ENCODE measurements at places on chromosomes 16 and 17.

GRCh38 chr16:12245088-12245920 lies 268.8 kb downstream of the SNX29 start:
- no peak for DNase-seq

DNA sequence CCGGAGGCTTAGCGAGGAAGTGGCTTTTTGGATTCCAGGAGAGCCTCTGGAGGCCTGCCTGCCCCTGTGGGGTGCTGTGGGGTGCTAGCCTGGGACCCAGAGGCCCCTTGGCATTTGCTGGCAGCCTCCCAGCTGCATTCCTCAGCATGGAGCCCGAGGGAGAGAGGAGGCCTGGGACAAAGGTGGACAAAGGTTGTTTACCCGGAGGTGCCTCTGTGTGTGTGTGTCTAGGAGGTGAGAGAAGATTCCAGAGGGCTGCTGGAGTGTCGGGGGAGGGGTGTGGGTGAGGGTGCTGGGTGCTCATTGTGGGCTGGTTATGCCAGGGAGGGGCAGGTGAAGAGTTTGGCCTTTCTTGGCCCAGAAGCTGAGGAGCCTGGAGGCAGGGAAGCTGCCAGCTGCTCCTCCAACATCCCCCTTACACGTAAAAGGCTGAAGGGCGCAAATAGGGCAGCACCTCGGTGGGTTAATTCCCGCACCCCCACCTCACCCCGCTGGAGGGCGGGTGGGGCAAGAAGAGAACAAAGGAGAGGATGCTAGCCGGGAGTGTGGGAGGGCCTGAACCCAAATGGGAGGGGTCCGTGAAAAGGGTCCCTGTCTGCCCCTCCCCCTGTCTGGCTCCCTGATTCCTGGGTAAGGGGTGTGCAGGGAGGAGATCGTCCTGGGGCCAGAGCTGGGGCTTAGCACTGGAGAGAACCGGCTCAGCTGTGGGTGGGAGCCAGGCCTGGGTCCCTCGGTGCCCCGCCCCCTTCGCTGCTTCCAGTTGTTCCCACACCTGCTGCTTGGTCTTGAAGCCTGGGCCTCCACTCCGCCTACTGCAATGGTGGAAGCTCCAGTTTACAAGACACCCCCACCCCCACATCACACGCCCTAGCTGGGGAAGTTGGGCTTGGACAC lies 9.9 kb downstream of the HEXIM2 start:
- no peak for DNase-seq

GRCh38 chr17:8126491-8127066 lies 2.7 kb upstream of the HES7 start:
- DNase-seq: peak; percentile 45

DNA sequence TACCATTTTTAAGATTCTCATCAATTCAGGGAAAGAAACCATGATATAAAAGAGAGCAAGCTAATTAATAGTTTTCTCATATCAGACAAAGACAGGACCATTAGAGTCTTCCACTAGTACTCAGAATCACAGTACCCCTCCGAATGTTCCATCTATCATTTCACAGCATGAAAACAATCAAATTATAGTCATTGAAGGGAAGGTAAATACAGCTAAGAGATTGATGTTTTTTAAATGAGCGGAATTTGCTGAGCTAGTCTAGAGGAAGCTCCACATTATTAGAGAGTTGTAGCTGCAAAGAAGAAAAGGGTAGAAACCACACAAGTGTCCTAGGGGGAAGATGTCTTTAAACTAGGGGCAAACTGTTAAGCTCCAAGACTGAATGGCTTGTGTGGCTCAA lies 808.9 kb downstream of the CDH11 start:
- DNase-seq: no peak

GRCh38 chr17:7572588-7573323 lies 6.7 kb upstream of the CD68 start:
- DNase-seq: peak; percentile 100

GRCh38 chr16:1907226-1907860 lies 10.9 kb downstream of the HS3ST6 start:
- no peak for DNase-seq

- peak; percentile 53 for DNase-seq
Measured at GRCh38 chr17:2025220-2025621, at the start of gene RTN4RL1. Gene RTN4RL1 (minus strand): TSS chr17:2025334. CDS start chr17:2024865, 469 bp downstream.

- DNase-seq: no peak
Measured at GRCh38 chr16:4361944-4362311, 9.7 kb upstream of the VASN start.

GRCh38 chr17:81609541-81610311 lies 27.2 kb downstream of the NPLOC4 start:
- DNase-seq: no peak

DNA sequence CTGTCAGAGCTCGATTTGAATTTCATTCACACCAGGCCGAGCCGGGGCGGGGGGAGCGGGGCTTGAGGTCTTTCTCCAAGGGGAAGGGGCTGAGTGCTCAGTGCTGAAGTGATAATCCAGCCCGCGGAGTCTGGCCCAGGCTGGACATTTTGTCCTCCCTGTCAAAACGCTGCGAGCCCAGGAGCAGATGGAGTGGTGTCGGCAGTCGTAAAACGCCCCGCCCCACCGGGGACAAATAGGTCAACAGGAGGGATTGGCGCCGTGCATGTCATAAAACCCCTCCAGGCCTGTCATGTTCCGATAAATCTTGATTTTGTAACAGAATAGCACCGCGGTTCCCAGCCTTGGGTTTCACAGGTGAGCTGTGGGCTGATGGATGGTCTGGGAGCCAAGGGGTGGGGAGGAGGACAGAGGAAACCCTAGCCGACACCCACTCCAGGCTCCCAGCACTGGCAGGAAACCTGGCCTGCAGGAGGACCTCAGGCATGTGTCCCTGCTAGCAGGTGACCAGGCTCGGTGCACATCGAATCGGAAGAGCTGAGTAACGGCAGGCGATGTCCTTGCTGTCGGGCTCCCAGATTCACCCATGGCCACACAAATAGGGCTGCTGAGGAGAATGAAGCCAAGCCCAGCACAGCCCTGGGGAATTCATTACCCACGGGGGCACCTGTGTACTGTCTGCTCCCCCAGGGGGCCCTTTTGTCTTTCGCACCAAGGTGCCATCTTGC lies 341.4 kb downstream of the FOXL1 start:
- no peak for DNase-seq

DNA sequence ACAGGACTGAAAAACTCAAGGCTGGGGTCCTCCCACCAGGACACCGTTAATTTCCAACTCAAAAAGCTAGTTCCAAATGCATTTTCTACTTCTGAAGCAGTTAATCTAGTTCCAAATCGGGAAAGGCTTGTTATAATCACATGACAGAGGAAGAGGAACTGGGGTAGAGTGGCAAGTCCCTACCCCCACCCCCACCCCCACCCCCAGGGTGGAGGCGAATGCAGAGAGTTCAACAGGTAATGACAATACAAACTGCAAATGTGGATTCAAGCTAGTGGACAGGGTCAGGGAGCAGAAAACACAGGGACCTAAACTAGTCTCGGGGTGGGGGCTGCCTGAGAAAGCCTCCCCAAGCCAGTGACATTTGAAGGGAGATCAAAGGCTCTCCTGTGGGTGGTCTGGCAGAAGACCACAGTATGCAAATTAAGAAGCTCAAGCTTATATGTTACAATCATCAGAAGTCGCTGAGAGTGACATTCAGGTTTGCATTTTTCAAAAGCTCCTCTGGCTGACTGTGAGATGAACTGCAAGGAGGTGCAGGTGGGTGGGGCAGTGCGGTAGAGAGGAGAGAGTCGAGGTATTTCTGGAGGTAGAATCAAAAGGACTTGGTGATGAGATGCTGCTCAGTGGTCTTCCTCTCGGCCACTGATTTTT lies 56.4 kb upstream of the SLC25A19 start:
- peak; percentile 23 for DNase-seq

- DNase-seq: no peak
Measured at GRCh38 chr17:9228408-9229159, 207.3 kb downstream of the NTN1 start.

DNA sequence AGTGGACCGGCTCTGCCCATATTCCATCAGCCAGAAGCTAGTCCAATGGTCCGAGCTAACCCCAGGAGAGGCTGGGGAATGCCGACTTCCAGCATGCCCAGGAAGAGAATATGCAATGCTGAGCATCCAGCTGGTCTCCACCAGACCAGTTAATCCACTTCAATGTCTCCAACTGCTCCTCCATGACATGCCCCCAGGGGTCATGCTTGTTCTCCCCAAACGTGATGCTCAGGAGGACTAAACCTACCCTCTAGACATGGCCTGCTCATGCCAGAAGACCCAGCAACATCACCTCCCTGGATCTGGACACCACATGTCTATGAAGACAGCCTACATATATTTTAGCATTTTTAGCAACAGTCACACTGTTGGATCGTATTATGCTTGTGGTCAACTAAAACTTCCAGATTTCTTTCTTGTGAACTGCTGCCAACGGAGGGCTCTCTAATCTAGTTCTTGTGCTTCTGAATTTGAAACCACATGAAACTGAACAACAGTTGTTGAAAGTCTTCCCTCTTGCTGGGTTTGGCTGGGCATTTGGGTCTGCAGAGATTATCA lies 245.1 kb downstream of the SOX9 start:
- no peak for DNase-seq

DNA sequence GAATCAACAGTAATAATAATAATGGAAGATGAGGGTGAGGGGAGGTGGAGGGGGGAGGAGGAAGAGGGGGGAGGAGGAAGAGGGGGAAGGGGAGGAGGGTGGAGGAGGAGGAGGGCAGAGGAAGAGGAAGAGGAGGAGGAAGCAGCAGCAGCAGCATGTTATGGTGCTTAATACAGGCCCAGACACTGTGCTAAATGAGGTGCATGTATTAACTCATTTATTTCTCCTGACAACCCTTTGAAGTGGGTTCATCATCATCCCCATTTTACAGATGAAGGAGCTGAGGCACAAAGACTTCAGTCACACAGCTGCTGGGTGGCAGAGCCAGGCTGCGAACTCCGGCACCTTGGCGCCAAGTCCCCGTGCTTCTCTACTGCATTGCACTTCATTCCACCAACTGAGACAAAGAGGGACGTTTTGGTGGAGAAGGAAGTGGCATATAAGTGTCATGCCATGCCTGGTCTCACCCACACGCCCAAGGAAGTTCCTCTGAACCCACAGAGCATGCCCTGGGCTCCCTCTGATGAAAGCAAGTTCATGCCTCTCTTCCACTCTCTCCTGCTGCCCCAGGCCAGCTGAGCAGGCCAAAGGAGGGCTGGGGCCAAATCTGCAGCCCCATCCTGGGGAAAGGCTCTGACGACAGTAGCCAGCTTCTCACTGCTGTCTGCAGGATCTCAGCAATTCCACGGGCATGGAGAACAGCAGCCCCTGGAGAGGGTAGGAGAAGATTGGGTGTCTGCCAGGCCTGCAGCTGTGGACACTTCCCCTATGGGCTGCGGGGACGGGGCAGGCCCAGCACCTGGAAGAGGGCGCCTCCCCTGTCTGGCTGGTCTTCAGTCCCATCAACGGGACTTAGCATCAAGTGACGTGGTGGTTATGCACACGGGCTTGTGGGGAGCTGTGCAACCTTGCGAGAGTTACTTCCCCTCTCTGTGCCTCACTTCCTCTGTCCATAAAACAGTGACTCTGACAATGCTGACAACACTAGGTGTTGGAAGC lies 21.8 kb downstream of the XYLT1 start:
- peak; percentile 4 for DNase-seq

DNA sequence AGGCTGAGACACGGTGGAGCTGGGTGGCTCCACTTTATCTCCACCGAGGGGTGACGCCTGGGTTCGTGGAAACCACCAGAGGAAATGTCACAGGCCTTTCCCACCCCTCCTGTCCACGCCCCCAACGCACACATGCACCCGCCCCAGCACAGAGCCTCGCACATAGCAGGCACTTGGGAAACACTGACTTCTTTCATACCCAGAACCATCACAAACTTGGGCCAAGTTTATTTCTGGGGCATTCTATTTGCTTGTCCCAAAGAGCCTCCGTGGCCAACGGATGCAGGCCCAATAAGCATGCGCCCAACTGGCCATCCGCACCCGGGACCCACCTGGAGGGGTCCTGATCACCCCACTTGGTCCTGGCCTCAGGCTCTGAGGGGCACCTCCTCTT lies 3.3 kb downstream of the BCAR1 start:
- no peak for DNase-seq

- no peak for DNase-seq
Measured at GRCh38 chr16:56090076-56090475, 101.2 kb upstream of the GNAO1 start.

GRCh38 chr17:57143361-57143760 lies 58.3 kb downstream of the AKAP1 start:
- DNase-seq: no peak

DNA sequence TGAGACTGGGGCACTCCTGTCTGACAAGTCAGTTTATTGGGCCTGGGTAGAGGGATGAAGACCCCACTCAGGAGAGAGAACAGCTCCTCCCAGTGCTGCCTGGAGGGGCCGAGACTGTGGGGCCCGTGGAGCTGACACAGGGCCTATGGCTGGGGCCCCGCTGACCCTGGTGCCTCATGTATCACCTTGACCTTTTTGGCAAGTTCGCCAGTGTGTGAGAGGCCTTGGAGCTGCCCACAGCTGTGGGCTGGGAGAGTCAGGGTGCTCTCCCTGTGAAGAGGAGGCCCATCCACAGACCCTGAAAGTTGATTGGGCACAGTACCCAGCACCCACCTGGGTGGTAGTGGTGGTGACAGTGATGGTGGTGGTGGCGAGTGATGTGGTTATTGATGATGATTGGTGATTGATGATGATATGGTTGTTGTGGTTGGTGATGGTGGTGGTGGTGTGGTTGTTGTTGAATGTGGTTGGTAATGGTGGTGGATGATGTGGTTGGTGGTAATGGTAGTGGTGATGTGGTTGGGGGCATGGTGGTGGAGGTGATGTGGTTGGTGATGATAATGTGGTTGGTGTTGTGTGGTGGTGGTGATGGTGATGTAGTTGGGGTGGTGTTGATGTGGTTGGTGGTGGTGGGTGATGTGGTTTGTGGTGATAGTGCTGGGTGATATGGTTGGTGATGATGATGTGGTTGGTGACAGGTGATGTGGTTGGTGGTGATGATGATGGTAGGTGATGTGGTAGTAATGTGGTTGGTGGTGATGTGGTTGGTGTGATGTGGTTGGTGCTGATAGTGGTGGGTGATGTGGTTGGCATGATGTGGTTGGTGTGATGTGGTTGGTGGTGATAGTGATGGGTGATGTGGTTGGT lies 29.1 kb downstream of the BAHCC1 start:
- DNase-seq: no peak

DNA sequence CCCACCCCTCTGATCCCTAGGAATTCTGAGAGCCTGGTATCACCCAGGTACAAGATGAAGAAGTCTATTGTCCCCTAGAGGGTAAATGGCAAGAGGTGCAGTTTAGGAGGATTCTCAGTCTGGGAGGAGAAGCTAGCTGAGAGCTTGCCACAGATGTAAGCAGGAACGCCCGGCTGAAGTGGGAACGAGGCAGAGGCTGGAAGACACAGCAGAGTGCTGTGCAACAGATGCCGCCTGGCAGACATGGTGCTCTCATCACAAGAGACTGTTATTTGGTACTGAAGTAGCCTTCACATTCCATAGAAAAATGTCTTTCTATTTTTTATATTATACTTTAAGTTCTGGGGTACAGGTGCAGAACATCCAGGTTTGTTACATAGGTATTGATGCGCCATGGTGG lies 20.3 kb upstream of the KRT20 start:
- no peak for DNase-seq

GRCh38 chr17:44308320-44308818 lies at the start of gene RUNDC3A:
Gene RUNDC3A (plus strand): TSS chr17:44308601. CDS start chr17:44308833, 232 bp downstream.
- DNase-seq: peak; percentile 68

All from stimulated activated CD8-positive, alpha-beta memory T cell treated with anti-CD3 and anti-CD28 coated beads, Interleukin-12 subunit alpha, Interleukin-12 subunit beta, amount 100 ng/mL, for 4 hours (primary cell).